Skin of body (tissue), 3 donors: ENCODE measurements at places on chromosomes 4 and X.

GRCh38 chr4:162350331-162350730 is 186.5 kb upstream of the FSTL5 start:
- DNase-seq = no peak

DNA sequence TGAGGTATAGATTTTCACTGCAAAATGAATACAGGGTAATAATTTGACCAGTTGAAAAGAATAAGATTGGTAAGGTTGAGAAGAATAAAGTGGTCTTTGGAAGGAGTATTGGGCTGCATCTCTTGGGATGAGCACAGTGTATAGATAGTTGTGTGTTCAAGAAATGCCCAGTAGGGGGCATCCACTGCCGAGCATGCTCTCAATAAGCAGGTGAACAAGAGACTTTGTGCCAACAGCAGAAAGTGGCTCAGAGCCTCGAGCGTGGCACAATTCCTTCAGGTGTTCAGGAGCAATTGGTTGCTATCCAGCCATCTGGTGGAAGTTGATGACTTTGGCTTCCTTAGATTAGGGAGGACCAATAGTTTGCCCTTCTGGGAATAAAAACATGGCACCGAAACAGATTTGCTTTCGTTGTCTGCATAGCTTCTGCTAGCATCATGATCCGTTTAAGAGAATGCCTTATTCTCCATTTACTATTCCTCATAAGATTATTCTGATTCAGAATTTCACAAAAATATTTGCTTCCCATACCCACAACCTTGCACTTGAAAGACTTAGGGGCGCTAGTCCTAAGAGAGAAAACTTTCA is 258.1 kb upstream of the NEIL3 start:
- no peak for DNase-seq

DNA sequence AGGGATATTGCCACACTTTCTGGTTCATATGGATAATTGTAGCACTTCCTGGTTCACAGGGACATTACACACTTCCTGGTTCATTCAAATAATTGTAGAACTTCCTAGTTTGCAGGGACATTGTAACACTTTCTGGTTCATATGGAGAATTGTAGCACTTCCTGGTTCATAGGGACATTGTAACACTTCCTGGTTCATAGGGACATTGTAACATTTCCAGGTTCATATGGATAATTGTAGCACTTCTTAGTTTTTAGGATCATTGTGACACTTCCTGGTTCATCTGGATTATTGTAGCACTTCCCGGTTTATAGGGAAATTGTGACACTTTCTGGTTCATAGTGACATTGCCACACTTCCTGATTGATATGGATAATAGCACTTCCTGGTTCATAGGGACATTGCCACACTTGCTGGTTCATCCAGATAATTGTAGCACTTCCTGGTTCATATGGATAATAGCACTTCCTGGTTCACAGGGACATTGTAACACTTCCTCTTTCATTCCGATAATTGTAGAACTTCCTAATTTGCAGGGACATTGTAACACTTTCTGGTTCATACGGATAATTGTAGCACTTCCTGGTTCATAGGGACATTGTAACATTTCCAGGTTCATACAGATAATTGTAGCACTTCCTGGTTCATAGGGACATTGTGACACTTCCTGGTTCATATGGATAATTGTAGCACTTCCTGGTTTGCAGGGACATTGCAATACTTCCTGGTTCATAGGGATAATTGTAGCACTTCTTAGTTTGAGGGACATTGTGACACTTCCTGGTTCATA is 59.2 kb upstream of the CD99 start:
- DNase-seq = no peak

- DNase-seq = no peak
Measured at GRCh38 chr4:153528705-153529485, 62.7 kb downstream of the TMEM131L start.

- DNase-seq = no peak
Measured at GRCh38 chrX:153867671-153868070, 18.3 kb downstream of the L1CAM start.

DNA sequence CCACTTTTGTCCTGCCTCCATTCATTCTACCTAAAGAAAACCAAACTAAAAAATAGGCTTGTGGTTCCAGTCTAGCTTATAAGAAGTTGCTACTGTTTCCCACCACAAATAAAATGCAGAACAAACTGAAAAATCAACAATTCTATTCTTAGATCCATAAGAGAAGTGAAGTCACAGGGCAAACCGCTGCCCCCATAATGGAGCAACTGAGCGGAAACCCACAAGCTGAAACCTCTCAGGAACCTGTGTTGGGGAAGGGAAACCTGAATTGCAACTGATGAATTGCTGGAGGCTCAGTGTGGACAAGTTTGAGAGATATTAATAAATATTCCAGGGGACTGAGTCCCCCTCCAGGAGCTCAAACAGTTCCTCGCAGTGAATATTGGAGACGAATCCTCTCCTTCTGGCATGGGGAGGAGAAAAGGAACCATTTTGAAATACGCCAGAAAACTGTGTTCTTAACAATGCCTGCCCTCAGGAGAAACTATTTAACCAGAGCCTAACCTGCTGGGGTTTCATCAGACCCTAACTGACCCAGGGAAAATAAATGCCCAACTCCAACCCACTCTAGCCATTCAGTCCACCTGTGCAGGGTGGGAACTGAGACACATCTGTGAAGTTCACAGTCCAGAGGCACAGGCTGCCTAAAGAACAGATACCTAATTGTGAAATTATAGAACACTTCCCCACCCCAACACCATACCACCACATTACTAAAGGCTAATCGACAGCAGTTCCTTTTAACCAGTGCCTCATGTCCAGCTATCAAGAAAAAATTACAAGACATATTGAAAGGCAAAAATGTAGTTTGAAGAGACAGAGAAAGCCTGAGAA is 22.8 kb upstream of the SH3RF1 start:
- no peak for DNase-seq

DNA sequence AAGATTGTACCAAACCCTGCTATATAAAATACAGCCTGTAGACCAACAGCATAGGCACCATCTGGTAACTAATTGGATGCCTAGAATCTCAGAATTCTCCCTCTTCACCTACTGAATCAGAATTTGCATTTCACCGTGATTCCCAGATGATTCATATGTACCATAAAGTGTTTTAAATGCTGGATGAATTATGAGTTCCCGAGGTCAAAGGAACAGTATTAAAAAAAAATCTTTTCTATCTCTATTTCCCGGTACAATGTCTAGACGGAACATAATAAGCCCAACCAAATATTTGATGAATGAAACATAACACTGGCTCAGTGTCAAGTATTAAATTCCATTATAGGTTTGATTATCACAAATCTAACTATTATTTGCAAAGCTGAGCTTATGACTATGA is 280.0 kb downstream of the ANKRD50 start:
- DNase-seq = no peak

DNA sequence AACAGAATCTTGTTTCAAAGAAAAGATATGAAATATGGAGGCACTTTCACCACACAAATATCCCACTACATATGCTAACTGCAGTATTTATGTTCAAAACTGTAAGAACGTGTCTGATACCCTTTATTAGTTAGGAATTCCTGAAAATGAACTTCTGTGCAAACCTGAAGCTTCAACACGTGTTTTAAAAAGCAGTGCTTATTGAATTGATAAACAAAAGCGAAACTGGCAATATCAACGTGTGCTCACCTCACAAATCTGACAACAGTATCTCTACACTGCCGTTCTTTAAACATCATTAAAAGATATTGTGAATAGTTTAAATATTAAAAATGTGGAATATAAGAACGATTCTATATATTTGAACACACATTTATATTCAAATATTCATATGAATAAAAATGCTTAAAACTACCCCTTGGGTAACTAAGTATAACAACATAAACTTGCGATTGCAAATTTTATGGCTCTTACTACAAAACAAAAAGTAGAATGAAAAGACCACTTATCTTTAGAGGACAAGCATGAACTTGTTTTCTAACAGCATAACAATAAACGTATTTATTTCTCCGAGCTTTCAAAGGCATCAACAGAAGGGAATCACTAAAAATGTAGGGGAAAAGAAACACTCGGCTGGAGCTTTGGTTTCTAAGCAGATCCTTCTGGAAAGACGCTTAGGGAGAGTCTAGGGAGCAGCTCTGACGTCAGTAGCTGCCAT is at the start of gene LRP2BP:
TSS of gene LRP2BP (minus strand) at position 687 of the 718 bp plus-strand sequence. CDS start 17,738 bp downstream, outside the sequence.
- peak; percentile 82 for DNase-seq

DNA sequence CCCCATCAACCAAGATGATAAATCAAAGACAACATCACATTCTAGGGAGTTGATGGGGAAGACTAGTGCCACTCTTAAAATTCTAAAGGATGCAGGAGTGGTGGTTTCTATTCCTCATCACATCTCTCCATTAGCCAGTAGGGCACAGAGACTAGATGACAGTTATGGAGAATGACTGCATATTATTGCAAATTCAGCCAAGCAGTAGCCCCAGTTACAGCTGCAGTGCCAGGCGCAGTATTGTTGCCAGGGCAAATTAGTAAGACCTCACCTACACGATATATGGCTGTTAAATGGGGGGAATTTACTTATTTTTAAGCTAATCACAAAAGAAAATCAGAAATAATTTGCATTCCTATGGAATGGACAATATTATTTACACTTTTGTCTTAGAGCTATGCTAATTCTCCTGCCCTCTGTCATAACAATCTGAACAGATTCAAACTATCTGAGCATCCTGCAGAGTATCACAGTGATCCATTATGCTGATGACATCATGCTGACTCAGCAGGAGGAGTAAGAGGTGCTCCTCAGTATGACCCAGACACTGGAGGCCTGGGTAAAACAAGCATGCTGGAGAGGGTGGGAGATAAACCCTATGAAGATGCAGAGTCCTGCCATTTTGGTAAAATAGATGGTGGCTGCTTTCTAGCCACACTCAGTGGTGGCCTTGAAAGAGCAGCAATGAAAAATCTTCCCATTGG is 24.7 kb downstream of the ETNPPL start:
- no peak for DNase-seq

- no peak for DNase-seq
Measured at GRCh38 chrX:43836435-43837184, 45.6 kb downstream of the MAOB start.

DNA sequence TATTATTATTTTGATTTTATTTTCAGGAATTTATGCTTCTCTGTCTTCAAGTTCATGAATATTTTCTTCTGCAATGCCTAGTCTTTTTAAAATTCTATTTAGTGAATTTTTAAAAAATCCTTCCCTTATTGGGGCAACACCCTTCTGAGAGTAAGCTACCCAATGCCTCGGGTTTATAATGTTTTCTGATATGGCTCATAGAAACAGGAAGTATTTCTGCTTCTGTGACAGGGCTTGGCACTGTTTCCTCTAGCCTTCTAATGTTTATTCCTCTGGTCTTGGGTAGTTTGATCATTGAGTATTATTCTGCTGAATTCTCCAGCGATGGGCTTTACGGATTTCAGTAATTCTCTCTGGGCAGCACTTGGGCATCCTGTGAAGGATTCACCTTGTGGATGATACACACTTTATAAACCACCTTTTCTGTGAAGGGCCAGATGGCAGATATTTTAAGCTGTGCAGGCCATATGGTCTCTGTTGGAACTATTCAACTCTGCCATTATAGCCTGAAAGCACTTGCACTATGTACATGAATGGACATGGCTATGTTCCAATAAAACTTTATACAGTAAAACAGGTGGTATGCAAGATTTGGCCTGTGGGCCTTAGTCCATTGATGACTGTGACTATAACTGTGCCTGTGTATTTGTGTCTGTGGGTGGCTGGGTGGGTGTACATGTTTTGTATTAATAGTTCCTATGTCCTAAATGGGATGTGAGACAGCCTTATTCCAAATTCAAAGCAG is 95.9 kb upstream of the FAT1 start:
- no peak for DNase-seq

- peak; percentile 49 for DNase-seq
Measured at GRCh38 chr4:108360754-108361445, 192.2 kb upstream of the LEF1 start.

GRCh38 chr4:70997546-70997945 is 4.1 kb downstream of the DCK start:
- no peak for DNase-seq

GRCh38 chrX:106952089-106952488 is 31.9 kb downstream of the CLDN2 start:
- DNase-seq = no peak

- DNase-seq = no peak
Measured at GRCh38 chrX:118632862-118633261, 94.5 kb upstream of the IL13RA1 start.
